ENCODE measurements at places on chromosomes 3 and 15.

DNA sequence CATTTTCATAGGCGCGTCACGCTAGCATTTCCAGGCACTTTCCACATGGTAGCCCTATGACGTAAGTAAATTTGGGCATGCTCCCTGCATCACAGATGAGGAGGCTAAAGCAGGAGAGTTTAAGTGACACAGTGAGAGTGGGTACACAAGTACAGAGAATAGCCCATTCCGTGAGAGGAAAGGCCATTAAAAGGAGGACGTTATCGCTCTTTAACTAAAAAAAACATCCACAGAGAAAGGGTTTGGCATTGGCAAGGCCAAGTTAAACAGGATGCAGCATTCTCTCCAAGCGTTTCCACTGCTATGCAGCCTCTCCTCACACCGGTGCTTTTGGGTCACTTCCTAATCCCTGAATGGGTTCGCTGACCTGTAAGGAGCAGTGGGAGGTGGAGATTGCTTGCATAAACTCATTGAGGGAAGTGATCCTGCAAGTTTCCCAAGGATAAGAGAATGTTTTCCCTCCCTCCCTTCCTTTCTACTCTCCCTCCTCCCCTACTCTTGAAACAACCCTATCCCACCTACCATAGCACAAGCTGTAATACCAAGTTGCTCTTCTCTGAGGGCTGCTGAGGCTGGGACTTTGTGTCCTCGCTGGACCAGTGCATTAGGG is 147.7 kb downstream of the VGLL4 start:
- DNase-seq: no peak

GRCh38 chr15:64693134-64693533 is 82.3 kb downstream of the RBPMS2 start:
- DNase-seq: no peak

- no peak for DNase-seq
These were observed 176.6 kb downstream of the NSMCE3 start for GRCh38 chr15:29093065-29093435.

DNA sequence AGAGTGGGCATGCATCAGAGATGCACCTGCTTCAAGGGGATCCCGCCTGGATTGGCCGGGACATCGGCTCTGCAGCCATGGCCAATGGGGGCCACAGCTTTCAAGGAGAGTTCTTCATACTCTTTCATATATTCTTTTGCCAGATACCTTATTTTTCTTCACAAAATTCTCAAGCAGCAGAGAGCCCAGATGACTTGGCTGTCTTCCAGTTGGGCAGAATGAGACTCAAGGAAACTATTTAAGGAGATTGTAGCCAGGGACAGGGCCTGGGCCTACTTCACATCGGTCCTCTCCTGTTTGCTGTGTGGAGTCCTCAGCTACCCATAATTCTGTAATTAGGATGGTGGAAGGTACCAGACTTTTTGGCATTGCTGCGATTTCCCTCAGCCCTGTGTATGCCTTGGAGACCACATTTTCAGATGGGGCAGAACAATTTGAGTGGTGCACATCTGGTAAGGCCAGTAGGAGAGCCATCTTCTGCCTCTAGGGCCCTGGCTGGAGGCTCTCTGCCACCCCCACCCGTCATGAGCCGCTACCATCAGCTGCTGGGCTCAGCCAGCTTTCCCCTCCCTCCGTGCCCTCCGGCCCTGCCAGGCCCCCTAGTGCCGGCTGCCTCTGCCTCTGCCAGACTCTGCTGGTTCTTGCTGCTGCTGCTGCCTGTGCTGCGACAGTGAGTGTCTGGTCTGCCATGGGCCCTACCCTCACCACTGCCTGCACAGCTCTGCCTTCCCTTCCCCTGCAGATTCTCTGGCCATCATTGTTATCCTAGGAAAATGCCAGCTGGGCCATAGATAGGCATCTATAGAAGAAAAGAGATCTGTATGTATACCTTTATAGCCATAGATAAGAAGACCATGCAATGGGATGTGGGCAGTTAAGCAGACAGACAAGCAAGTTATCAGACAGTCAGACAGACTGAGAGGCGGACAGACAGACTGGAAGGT is 6.7 kb downstream of the PLIN1 start:
- DNase-seq: no peak

DNA sequence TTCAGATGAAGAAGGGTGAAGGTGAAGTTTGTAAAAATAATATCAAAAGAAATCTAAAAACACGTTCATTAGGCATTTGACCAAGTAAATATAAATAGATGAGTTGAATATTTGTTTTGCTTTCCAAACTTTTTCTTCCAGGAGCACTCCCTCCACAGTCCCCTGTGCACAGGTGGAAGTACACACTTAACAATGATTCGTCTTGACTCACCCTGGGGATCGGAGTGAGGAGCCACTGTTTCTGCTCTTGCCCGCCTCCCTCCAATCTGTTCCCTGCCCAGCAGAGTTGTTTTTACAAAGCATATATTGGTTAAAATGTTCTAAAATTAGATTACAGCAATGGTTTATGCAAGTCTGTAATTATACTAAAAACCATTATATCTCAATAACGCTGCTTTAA is 175.1 kb downstream of the PTPRG start:
- DNase-seq: no peak

- no peak for DNase-seq
These were observed 10.7 kb downstream of the TGFBR2 start for GRCh38 chr3:30617069-30617468.

GRCh38 chr3:8745619-8746370 is 12.2 kb downstream of the CAV3 start:
- DNase-seq: no peak

GRCh38 chr15:22902578-22902977 is 64.1 kb downstream of the NIPA2 start:
- DNase-seq: no peak

DNA sequence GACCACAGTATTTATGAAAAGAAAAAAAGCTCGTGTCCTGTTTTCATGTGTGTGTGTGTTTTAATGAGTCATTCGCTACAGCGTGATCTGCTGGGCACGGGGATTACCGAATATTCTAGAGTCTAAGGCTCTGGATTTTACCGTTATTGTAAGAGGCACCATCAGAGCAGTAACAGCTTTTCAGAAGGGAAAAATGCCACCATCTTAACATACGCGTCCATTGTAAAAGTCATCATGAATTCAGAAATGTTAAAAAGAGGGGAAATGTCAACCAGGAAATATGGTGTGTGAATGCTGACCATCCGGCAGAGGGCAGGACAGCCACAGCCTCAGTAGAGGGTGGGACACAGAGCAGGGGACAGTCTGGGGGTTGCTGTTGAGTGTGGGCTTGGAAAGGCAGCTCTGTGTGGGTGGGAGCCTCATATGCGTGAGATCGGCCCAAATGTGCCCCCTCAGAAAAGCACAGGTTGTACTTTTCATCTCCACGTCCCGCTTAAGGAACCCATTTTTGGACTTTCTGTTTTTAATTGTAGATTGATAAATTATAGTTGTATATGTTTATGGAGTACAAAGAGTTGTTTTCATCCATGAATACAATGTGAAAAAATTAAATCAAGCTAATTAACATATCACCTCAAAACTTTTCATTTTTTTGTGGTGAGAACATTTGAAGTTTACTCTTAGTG is 69.6 kb downstream of the ASB7 start:
- no peak for DNase-seq

GRCh38 chr15:34821831-34822230 is 26.5 kb upstream of the ACTC1 start:
- DNase-seq: no peak

- DNase-seq: no peak
These were observed 22.8 kb downstream of the MYO1E start for GRCh38 chr15:59349680-59350420.

DNA sequence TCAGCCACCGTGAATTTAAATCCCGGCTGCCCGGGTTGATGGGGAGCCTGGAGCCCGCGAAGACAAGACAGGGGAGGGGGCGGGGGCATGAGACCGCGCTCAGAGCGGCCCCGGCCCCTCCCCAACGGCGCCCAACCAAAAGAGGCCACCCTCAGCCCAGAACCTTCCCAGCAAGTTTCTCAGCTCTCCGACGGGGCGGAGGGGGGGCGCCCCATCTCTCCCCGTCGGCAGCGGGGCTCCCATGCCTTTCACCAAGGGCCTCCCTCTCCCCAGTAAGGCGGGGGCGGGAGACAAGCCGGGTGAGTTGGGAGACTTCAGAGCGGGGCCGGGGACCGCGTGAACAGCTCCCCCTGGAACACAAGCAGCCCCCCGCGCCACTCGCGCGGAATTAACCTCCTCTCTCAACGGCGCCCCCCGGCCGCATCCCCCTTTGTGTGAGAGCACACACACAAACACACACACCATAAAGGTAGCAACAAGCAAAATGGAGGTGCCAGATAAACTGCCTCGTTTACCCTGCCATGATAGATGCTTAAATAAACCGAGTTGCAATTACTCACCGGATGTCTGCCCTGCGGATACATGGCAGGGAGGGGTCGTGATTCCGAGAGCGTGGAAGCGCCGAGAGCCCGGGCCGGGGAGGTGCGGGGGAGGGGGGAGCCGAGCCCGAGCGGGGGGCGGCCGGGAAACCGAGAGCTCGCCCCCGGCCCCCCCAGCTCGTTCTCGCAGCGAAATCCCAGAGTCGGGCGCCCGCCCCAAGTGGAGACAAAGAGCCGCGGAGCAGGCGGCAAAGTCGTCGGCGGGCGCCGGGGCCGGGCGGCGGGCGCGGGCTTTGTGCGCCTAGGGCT is 1.3 kb downstream of the TLE3 start:
- DNase-seq: peak; percentile 68

GRCh38 chr3:13495921-13496723 is 16.0 kb downstream of the HDAC11 start:
- DNase-seq: peak; percentile 73

DNA sequence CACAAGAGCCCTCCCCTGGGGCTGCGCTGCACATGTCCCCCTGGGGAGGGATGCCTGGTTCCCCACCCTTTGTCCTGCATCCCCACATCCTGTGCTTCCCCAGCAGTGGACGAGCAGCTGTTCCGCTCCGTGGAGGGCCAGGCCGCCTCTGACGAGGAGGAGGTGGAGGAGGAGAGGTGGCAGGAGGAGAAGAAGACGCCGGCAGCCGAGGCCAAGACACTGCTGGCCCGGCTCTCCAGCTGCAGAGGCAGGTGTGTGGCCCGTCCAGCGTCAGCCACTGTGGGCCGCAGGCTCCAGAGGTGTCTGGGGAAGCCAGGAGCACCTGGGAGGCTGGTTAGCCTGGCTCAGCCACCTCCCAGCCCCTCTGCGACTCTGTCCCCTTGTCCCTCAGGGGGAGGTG is 27.9 kb upstream of the GP9 start:
- DNase-seq: no peak

DNA sequence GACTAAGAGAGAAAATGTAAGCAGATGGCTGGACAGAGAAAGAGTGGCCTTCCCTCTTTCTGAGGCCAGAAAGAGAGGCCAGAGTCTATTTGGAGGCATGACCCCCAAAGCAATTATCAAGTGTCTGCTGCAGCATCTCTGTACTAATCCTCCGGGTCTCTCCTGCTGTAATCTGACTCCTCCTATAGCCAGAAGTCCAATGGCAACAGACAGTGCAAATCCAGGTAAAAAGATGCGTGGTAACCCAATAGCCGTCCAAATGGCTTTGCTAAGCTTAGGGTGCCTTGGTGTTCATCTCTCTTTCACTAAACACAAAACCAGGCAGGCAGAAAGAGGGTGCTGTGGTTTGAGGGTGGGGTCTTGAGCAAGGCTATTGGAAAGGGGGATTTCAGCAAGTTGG is 91.6 kb downstream of the ADCY5 start:
- DNase-seq: no peak

- no peak for DNase-seq
These were observed 153.7 kb upstream of the KCNMB2 start for GRCh38 chr3:178382449-178383061.

DNA sequence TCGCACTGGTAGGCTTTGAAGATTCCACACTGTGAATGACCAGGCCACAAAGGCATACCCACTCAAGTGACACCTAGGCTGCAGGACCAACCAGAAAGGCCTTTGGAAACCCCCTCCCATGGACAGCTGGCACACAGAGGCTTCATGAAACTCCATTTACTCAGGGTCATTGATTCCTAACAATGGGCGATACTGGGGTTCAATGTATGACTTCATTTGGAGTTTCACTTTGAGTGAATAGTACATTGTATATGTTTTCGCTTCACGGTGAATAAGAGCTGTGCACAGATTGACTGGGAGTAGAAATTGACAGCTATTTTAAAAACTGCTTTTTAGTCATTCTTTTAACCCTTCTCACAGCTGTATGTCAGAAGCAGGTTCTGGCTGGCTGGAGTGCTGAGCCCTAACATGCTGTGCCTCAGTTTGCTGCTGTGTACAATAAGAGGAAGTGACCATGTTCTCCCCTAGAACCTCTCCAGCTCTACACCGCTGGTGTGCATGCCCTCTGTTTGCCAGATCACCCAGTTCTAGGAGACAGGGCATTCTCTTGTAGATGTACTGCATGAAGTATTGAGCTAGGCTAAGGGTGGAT is 15.4 kb upstream of the CX3CR1 start:
- DNase-seq: no peak

DNA sequence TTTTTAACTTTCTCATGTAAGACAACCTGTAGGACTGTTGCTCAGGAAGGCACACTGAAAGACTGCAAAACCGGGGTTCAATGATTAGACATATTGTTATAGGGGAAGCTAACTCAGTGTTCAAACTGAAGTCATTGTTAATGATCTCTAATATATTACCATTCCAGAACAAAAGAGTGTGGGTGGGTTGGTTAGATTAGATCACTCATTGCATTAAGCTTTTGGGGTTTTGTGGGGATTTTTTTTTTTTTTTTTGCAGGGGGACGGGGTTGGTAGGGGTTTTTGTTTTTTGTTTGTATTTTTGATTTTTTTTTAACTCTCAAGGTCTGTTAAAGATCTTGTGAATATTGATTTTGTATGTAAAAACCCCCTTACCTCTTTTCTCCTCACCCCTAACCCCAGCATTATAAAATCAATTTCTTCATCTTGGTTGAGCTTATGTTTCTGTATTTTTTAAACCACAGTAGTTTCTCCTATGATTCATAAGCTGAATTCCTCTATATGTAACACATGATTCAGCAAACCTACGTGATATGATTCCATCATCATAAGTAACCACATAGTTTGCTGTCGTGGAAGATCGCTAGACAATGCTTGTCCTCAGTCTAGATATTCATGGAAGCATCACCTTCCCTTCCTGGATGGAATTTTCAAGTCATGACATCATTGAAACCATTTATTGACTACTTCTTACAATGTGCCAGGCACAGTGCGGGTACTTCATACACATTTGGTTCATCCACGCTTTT is 544.1 kb upstream of the MDFIC2 start:
- no peak for DNase-seq

DNA sequence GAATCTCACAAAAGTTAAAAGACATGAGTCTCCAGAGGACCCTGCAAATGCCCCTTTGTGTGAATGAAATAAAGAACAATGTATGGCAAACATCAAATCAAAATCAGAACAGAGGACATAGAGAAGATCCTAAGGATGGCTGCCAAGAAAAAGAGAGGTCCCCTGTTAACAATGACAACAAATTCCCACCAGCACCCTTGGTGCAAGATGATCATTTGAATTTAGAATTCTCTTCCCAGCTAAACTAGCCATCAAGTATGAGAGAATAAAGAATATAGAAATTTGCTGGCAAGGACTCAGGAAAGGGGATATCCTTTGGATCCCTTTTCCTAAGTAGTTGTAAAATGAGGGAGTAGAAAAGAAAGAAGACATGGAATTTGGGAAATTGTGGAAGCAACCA is 8.2 kb downstream of the GP5 start:
- DNase-seq: no peak

GRCh38 chr15:62093809-62094208 is 27.0 kb downstream of the C2CD4A start:
- no peak for DNase-seq
